ENCODE measurements at places on chromosomes 16 and 17. TPM values are rescaled to one million over a fixed set of nuclear protein-coding genes. Genes with fewer than 3 reads are reported as not detected.

- DNase-seq = peak; percentile 68
Measured at GRCh38 chr17:39026980-39027451, 59.8 kb upstream of the FBXO47 start.

DNA sequence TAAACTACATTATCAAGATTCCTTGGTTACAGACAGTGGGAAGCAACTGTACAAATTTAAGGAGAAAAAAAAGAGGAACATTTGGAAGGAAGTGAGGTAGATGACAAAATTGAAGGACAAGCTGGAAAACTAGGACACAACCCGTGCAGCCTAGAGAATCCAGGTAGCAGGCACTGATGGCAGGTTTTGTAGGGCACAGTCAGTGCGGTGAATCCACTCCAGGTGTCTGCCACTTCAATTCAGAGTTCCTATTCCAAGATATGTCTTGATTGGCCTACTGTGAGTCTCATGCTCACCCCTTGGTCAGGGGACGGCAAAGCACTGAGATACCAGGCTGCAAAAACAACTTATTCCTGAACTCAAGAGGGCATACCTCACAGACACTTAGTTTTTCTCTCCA, 37.8 kb downstream of the TNRC6C start:
- no peak for DNase-seq

GRCh38 chr16:27424772-27425498, 23.0 kb downstream of the IL21R start:
- no peak for DNase-seq

- no peak for DNase-seq
Measured at GRCh38 chr17:31136319-31136718, 41.5 kb downstream of the NF1 start.

- DNase-seq = no peak
Measured at GRCh38 chr17:73985466-73986015, 217.9 kb upstream of the RPL38 start.

DNA sequence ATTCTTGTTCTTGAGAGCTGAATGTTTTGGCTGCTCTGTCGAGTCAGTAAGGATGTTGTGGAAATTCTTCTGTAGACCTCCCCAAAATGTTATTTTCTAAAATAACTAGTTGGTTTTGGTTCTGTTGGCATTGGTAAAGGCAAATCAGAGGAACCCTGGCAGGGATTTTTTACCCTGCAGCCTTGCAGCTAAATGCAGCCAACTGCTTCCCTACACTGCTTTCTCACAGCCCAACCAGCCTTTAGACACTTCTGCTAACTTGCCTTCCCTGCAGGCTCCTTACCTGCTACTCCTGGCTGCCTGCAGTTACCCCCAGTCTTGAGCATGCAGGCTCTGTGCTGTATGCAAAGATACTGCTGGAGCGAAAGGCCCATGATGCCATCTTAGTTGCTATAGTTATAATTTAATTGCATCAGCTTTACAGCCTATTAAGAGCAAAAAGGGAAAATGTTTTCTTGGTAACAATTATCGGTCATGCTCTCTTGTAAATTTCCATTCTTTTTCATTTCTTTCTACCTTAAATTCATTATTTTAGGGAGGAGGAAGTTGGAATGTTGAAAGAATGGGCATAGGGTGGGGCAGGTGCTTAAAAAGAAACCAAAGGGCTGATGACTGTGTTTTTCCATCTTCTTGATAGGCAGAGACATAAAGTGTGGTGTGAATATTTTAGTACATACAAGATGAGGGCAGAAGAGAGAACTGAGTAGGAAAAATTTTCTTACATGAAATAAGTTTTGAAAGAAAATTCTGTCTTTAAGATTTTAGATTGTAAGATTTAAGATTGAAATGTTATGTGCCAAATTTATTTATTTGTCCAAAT, 20.0 kb downstream of the NUP93 start:
- DNase-seq = no peak

- DNase-seq = peak; percentile 44
Measured at GRCh38 chr16:19718624-19718965, 524 bp downstream of the IQCK start.

DNA sequence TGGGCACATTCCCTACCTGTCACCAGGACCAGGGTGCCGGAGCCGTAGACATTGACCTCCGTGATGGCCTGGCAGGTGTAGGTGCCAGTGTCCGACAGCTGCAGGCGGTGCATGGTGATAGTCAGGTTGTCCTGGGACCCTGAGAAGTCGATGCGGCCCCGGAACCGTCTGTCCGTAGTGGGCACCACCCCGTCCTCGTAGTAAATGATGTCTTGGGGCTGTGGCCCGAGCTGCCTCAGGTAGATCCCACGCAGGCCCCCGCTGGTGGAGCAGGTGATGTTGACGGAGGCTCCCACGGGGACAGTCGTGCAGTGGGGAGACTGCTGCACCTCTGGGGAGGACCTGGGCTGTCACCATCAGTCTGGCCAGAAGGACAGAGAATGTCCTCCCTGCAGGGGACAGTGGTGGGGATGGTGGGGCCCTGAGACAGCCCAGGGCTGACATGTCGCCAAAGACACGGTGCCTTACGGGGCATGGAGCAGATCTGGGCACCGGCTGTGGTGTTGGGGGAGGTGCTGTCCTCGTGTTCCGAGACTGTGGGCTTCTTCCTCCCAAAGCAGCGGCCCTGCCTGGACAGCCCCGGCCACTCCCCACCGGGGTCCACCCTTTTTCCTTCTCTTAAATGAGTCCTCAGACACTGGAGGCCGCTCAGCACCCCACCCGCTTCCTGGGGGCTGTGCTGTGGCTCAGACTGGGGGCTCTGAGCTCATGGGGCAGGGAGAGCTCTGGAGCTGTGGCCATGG, 586 bp downstream of the CD7 start:
- DNase-seq = no peak

- DNase-seq = no peak
Measured at GRCh38 chr16:50326835-50327465, 41.8 kb downstream of the BRD7 start.

DNA sequence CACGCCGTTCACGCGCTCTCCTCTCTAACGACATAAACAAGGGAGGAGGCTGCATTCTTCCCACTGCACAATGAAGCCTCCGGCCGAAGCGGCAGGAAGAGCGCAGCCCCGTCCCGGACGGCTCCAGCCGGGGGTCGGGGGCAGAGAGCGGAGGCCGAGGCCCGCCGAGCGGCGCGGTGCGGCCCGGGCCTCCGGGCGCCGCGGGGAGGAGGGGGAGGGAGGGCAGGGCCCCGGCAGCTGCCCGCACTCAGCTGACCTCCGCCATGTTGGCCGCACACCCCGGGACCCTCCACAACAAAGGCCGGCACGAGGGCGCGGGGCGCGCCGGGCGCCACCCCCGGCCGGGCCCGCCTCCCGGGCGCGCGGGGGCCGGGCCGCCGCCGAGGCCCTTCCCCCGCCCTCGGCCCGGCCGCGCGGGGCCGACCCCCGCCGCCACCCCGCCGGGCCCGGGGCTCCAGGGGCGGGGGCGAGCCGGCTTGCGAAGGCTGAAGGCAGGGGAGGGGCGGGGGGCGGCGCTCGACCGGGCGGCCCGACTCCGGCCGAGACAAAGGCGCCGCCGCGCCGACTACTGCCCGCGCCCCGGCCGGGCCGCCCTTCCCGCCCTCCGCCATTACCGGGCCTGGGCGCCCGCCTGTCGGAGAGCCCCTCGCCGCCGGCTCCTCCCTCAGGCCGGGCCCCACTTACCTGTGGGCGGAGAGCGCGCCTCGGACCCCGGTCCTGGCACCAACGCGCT, 527 bp downstream of the SIAH1 start:
- peak; percentile 57 for DNase-seq

DNA sequence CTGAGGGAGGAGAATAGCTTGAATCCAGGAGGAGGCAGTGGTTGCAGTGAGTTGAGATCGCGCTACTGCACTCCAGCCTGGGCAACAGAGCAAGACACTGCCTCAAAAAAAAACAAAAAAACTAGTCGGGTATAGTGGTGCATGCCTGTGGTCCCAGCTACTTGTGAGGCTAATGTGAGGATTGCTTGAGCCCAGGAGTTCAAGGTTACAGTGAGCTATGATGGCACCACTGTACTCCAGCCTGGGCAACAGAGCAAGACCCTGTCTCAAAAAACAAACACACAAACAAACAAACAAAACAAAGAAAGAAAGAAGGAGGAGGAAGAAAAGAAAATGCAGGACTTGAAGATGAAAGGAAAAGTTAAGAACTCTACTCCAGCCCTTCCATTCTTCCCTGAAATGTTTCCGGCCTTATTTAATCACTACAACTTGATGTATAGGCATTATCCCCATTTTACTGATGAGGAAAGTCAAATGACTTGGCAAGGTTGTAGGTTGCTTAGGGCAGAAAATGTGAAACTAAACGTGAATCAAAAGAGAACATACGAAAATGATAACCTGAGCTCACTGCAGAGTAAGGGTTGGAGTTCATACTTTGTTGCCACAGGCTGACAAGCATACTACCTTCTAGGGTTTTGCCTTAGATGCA, 30.0 kb downstream of the PSME3IP1 start:
- no peak for DNase-seq

DNA sequence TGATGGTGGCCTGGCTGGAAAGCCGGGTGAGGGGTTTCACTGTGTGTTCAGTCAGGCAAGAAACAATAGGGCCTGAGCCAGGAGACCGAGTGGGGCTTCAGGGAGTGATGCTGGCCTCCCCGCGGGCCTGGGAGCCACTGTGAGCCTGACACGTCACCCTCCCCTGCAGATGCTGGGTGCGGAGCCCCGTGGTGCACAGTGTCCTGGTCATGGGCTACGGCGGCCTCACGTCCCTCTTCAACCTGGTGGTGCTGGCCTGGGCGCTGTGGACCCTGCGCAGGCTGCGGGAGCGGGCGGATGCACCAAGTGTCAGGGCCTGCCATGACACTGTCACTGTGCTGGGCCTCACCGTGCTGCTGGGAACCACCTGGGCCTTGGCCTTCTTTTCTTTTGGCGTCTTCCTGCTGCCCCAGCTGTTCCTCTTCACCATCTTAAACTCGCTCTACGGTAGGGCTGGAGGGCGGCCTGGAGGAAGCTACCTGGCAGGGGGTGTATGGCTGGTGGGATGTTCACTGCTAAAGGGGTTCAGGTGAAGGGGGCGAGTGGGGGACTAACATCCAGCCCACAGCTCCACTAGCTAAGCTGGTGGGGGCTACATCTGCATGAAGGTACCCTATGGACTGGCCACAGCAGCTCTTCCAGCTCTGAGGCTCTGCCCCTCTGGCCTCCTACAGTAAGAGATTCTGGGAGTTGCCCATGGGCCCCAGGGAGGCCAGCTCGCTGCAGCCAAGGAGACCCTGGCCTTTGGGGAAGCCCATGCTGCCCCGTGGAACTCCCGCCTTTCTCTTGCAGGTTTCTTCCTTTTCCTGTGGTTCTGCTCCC, 32.4 kb downstream of the ADGRG5 start:
- DNase-seq = no peak

- DNase-seq = no peak
Measured at GRCh38 chr17:31092475-31093064, 2.2 kb upstream of the NF1 start.

- DNase-seq = peak; percentile 43
Measured at GRCh38 chr16:46929378-46930332, 43.8 kb downstream of the DNAJA2 start.

GRCh38 chr16:56551796-56552738, 12.8 kb upstream of the MT4 start:
- DNase-seq = peak; percentile 91

DNA sequence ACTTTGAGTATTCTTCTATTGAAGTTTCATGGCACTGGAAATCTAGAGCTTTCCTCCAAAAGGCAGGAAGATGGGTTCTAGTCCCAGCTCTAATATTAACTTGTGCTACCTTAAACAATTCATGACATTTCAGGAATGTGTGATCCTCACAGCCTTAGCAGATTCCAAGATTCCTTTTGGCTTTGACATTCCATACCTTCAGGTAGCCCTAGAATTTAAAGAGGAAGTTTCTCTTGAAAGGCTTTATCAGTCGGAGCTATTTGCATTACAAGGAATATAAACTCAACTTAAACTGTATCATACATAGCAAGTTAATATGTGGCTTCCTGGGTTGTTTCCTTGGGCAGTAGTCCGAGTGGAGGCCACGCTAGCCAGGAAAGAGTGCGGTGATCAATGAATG, 330.0 kb downstream of the SHISA9 start:
- no peak for DNase-seq

ZG16B gene
- total RNA-seq = 2.7 TPM

MYH3 gene
- 0.02 TPM for total RNA-seq
